ENCODE measurements at places on chromosomes 1 and 21.

GRCh38 chr1:16110456-16110855 lies 37.0 kb upstream of the FAM131C start:
- no peak for DNase-seq

DNA sequence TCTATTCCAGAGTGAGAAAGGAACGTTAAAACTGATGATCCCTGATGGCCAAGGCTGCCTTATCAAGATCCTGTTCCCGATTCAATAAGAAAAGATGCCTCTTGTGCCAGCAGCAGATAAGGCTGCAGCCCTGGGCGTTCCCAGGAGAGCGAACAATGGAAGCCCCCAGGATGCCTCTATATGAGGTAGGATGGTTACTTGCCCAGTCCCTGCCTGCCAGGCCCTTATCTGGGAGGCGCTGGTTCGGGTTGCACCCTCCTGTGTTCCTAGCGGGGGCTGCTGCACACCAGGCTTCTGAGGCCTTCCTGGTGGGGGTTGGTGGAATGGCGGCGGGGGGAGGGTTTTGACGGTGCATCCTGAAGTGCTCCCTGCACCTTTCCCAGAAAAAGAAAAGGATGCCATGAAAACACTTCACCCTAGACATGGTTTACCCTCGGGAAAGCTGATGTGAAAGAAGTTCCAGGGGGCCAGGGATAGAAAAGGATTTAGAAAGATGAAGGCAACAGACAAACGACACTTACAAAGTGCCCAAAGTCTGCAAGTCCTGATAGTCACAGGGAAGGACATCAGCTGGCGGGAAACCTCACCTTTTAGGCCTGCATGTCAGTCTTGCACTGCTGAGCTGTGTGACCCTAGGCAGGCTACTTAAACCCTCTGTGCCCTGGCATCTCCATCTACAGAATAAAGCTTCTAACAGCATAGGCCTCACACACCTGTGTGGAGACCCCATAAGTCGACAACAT lies 100.3 kb downstream of the KCNJ15 start:
- DNase-seq: no peak

DNA sequence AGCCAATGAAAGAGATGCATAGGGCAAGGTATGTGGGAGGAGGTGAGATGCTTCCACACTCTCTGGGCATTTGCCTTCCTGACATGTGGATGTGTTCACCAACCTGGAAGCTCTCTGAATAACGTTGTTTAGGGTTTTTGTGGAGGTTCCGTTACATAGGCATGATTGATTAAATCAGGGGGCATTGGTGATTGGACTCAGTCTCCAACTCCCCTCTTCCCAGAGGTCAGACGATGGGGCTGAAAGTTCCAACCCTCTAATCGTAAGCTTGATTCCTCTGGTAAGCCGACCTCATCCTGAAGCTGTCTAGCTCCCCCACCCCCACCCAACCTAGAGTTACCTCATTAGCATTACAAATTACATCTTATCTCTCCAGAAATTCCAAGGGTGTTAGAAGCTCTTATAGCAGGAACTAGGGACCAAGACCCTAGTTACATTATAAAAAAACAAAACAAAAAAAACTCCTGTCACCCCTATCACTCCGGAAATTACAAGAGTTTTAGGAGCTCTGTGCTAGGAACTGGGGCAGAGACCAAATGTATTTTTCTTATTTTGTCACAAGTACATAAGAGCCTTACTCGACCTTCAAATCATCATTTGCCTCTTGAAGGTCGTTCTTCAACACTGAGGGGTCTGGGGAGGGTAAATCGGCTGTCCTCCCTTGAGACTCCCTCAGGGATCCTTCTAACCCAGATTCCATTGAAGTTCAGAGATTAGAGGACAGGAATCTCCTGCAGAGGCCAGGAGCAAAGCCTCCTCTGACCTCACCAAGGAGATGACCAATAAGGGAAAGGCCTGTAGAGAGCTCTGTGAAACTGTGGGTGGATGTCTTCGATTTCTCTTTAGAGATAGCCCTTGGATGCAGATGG lies 58.2 kb downstream of the DNTTIP2 start:
- no peak for DNase-seq

DNA sequence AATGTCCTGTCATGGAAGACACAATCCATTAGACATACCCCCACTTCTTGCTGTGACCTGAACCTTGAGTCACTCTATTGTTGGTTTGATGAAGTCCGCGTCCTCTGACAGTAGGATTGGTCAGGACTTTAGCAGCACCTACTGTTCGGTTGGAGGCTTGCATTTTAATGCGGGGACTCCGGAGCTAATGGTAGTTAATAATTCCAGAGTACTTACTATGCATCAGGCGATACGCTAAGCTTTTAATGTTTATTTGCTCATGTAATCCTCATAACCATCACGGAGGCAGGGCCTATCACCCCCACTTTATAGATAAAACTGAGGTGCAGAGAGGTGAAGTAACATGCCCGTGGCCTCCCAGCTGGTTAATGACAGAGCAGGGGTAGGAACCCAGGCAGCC lies 7.9 kb upstream of the ELF3 start:
- DNase-seq: no peak

GRCh38 chr1:230877146-230877923 lies 9.0 kb upstream of the C1orf198 start:
- DNase-seq: no peak

DNA sequence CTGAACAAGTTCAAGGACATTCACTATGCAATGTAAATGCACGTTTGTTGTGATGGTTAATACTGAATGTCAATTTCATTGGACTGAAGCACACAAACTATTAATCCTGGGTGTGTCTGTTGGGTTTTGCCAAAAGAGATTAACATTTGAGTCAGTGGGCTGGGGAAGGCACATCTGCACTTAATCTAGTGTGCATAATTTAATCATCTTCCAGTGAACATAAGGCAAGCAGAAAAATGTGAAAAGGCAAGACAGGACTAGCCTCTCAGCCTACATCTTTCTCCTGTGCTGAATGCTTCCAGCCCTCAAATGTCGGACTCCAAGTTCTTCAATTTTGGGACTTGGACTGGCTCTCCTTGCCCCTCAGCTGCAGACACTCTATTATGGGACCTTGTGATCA lies 40.1 kb downstream of the PRPF38A start:
- DNase-seq: no peak

- no peak for DNase-seq
Measured at GRCh38 chr1:111448482-111448917, 556 bp downstream of the WDR77 start.

GRCh38 chr1:95497566-95497965 lies 263.6 kb downstream of the RWDD3 start:
- no peak for DNase-seq

- DNase-seq: no peak
Measured at GRCh38 chr1:43315481-43315880, 14.7 kb downstream of the TIE1 start.

All from foreskin melanocyte (primary cell).